ENCODE measurements at places on chromosomes 11 and 22. TPM values are rescaled to one million over a fixed set of nuclear protein-coding genes. Genes with fewer than 3 reads are reported as not detected.

DNA sequence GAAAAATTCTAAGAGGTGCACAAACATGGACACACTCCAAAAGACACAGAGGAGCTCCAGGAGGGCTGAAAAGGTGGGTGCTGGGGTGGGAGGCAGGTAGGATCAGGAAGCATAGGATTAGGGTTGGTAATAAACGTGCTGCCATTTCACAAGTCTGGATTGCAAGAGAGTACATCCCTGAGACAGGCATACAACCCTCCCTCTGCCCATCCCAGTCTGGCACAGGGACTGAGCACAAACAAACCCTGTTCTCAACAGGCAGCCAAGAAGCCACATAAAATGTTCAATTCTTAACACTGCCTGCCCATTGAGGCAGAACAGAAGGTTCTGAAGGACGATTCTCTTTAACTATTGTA is 18.5 kb downstream of the SLC35F2 start:
- DNase-seq: no peak

DNA sequence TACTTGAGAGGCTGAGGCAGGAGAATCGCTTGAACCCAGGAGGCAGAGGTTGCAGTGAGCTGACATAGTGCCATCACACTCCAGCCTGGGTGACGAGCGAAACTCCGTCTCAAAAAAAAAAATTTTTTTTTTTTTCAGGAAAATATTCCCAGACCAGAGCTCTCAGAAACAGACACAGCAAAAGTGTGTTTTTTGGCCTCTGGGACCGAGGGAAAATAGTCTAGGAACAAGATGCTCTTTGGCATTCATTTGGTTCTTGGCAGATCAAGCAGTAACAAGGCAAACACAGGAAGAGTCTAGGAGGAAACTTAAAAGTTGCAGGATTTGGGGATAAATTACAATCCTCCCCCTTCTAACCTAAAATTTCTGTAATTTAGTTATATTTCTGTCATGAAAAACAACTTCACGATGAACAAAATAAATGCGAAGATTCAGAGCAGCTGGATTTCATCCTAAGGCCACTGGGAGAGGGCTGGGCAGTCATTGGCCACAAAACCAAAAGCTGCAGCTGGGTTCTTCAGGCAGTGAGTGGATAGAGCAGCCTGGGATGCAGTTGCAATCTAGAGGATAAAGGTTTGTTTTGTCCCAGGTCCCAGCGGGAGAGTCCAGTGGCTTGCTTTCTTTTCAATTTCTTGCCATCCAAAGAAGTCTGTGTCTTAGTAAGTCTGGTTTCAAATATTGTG is 19.7 kb downstream of the ATG16L2 start:
- no peak for DNase-seq

SPON1 gene
- total RNA-seq: not detected

DNA sequence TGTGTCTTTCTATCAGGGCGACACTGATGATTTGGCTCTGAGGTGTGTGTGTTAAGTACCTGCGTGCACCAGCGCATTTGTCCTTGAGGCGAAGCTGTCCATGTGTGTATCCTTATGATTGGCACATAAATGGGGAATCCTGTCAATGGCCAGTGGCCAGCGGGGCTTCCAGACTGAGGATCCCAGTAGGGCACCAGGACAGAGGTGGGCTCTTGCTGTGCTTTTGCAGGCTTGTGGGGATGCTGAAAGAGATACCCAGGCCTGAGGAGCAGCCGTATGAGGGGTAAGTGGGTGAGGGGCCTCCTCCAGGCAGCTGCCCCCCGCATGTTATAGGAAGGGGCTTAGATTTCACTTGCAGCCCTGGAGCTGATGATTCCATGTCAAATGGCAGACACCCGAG is 156.8 kb downstream of the ST3GAL4 start:
- no peak for DNase-seq

GRCh38 chr11:98455500-98456307 is 565.0 kb upstream of the CNTN5 start:
- no peak for DNase-seq

GRCh38 chr22:32636884-32637283 is 162.3 kb downstream of the FBXO7 start:
- no peak for DNase-seq

GRCh38 chr22:36852056-36852973 is 8.5 kb upstream of the NCF4 start:
- DNase-seq: no peak

- peak; percentile 48 for DNase-seq
Measured at GRCh38 chr22:27019827-27020226, 362.4 kb downstream of the MIAT start.

DNA sequence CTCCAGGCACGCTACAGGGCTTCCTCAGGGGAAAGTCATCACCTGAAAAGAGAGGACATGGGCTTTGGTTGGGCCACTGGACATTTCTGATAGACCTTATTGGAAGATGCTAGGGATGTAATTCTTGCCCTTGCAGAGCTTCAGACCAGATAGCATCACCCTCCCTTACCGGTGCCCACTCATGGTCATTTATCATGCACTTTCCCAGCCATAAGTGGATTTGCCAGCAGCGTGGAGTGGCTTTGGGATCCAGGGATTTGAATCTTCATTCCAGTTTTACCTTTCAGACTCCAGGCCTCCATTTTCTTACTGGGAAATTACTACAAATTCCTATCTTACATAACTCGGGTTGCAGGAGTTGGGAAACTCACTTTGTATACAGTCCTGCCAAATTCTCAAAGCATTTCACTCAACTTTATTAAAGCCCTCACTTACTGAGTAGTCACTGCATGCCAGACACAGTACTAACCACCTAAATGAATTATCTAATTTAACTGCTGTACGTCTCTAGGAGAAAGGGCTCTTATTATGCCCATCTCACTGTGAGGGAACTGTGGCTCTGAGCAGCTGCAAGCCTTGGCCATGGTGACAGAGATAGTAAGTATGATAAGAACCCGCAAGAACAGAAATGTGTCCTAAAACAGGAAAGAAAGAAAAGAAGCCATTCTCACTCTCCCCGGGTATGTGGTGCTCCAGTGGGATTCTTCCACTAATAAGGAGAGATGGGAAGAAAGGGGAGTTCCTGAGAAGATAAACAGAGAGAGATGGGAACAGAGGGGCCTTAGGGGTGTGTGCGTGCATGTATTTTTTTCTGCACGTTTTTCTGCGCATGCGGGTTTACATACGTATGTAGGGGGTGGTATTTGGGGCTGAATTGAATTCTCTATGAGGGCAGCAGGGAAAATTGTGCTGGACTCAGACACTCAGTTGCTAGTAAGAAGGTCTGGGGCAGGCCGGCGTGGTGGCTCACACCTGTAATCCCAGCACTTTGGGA is 9.7 kb downstream of the CHRM1 start:
- DNase-seq: no peak

GRCh38 chr11:87851234-87851633 is 324.0 kb downstream of the RAB38 start:
- peak; percentile 25 for DNase-seq

BIK gene
- 11.8 TPM for total RNA-seq

DNA sequence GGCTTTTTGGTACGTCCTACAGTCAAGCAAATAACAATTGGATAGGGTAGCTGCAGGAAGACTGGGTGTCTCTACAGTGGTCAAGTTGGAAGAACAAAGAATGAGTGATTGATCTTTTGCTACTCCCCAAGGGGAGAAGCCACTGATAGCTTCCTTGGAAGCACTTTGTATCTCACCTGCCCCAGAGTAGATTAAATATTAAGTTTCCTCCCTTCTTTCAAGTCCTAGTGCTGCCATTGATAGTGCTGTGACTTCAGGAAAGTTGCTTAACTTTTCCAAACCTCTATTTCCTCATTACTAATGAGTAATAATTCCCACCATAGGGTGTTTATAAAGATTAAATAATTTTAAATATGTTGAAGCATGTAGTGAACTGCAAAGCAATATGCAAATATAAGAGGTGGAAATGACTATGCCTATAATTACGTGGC is 35.6 kb upstream of the EHF start:
- no peak for DNase-seq

BRMS1 gene
- total RNA-seq: 87.8 TPM

DNA sequence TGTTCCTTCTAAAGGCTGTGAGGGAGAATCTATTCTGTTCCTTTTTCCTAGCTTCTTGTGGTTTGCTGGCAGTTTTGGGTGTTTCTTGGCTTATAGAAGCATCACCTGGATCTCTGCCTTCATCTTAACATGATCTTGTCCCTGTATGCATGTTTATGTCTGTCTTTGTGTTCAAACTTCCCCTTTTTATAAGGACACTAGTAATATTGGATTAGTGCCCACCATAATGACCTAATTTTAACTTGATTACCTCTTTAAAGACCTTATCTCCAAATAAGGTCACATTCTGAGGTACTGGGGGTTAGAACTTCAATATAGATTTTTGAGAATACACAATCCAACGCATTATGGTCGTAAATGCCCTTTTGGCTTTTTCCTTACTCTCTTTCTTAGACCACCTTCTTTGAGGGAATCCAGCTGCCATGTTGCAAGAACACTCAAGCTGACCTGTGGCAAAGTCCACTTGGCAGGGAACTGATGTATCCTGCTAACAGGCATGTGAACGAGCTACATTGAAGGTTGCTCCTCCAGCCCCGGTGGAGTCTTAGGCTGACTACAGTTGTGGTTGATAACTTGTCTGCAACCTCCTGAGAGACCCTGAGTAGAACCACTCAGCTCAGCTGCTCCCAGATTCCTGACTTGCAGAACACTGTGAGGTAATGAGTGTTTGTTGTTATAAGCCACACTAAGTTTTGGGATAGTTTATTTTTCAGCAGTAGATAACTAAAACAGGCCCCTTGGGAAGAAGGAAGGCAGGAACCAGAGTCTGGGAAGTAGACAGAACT is 127.1 kb upstream of the OR9Q1 start:
- DNase-seq: no peak

OR2AG2 gene
- 0.03 TPM for total RNA-seq

OR8J3 gene
- total RNA-seq: not detected

SLC6A5 gene
- not detected for total RNA-seq

- DNase-seq: peak; percentile 36
Measured at GRCh38 chr11:92556431-92556830, 331.8 kb downstream of the FAT3 start.

GRCh38 chr11:8224711-8225110 is 39.0 kb downstream of the LMO1 start:
- no peak for DNase-seq

GRCh38 chr11:535210-535518 is 212 bp downstream of the HRAS start:
- no peak for DNase-seq

DNA sequence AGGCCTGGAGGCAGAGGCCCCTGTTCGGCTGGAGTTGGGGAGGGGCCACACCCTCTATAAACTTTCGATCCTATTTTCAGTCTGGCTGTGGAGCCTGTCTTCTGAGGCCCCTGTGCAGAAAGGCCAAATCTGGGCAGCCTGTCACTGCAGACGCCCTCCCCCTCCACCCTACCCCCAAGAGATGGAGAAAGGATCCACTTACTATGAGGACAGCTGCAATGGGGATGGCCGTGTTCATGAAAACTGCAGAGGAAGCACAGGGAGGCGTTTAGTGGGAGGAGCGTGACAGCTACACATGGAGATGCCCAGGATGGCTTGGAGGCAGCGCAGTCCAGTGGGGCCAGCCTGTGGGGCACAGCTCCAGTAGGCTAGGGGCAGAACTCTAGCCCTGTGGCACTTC is 43.5 kb upstream of the KCNJ11 start:
- no peak for DNase-seq

DNA sequence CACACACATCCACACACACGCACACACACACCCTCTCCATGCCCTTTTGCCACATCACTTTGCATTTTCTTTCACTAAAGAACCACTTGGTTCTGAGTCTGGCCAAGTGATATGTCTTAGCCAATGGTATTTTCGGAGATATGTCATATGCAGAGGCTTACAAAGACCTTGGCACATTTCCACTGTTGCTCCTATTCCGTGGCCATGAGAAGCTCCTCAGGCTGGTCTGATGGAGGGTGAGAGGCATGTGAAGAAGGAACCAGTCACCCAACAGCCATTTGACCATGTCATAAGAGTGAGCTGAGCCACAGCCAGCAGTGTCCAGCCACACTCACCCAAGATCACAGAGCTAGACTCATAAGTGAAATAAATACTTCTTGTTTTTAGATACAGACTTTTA is 212.6 kb upstream of the NAV2 start:
- DNase-seq: no peak

DNA sequence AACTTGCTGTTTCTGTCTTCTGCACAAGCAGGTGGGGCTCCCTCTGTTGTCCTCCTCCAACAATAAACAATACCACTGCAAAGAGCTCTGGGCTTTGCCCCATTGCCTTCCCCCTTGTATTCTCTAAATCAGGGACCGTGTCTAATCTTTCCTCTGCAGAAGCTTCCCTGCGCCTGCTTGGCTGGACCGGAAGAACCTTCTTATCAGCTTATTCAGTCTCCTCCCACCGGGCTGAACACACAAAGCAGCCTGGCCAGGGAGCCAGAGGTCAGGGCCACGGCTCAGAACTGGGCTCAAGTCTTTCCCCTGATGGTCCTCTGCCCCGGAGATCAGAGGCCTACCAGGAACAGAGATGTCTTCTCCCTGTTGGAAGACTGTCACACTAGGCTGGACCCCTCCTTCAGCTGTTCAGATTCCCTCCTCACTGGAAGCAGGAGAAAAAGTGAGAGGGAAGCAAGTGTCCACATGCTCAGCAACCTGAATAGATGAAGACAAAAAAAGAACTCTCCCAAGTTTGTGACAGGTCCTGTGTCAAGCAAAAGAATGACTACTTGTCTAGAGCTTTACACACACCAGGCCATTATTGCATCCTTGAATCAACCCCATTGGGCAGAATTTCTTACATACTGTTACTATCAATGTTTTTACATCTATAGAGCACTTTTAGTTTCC is 63.7 kb downstream of the RAB30 start:
- DNase-seq: no peak

DNA sequence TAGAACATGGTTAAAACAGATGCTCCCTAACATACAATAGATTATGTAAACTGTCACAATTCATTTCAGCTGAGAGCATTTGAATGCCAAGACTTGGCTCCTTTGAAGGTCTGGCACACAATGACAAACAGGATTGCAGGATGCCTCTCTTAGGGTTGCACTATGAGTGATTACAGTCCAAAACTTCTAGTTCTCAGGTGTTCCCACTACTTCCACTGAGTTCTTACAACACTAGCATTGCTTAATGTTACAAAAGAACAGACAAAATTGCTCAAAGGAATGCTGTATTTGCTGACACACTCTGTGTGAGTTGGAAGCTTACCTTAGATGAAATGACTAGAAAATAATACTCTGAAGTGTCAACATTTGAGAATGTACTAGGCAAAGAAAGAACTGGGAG is 2413.8 kb upstream of the RAG2 start:
- peak; percentile 45 for DNase-seq

TMEM151A gene
- total RNA-seq: not detected

SPDYC gene
- not detected for total RNA-seq

HTR3B gene
- not detected for total RNA-seq

- peak; percentile 67 for DNase-seq
Measured at GRCh38 chr11:112525270-112525669, 264.6 kb upstream of the PLET1 start.

Measured in foreskin keratinocyte (primary cell).